Endothelial cell (in vitro differentiated cells): ENCODE measurements at places on chromosomes 4 and X. TPM values are rescaled to one million over a fixed set of nuclear protein-coding genes. Genes with fewer than 3 reads are reported as not detected.

Gene RIBC1
- total RNA-seq, result 0.97 TPM

Gene NPY2R
- 3.6 TPM for total RNA-seq

Gene SHISA3
- total RNA-seq, result 0.36 TPM

Gene RBMX
- 267 TPM for total RNA-seq

Gene F8A3
- 0.31 TPM for total RNA-seq

Gene SH2D1A
- total RNA-seq, result not detected

DNA sequence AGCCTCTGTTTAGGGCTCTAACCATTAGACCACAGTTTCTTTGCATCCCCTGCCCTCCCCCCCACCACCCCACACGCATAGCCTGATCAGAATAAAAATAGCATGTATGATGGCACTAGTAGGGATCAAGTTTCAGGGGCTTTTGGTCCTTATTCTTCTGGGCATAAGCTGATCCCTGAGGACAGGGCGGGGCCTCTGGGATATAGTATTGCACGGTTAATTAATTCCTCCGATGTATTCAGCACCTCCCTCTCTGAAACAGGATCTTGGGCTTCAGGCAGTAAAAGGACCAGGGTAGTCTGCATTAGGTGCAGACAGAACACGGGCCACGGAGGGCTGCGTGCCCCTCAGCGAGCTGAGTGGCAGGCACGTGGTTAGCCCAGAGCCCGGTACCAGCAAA lies 57.1 kb downstream of the ELF4 start:
- peaks cover 19% of the 10 kb centered on the region for H3K36me3 ChIP-seq
- peaks cover 7% of the 10 kb centered on the region for H3K4me1 ChIP-seq
- H3K27ac ChIP-seq, result no peak overlapping the region
- no peak overlapping the region for H3K4me3 ChIP-seq
- no peak for DNase-seq

DNA sequence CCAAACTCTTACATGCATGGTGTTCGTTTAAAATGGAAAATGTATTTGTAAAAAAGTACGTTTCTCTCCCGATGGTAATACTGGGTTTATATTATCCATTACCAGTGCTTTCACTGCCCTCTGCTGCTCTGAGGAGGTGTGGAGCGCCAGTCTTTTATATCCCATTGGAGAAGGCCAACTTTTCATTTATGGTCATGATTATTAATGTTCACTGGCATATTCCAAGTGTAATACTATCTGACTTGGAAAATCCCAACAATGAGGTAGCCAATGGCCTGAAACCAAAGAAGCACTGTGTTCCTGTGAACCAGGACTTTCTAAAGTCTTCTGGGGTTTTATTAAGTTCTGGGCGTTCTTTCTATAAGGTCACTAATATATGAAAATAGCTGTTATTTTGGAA lies 80.7 kb downstream of the SYNPO2 start:
- H3K27me3 ChIP-seq, result no peaks in the 10 kb centered on the region
- no peaks in the 10 kb centered on the region for H3K36me3 ChIP-seq
- H3K4me1 ChIP-seq, result peaks cover 7% of the 10 kb centered on the region
- H3K4me3 ChIP-seq, result no peak overlapping the region
- peak; percentile 24 for DNase-seq

DNA sequence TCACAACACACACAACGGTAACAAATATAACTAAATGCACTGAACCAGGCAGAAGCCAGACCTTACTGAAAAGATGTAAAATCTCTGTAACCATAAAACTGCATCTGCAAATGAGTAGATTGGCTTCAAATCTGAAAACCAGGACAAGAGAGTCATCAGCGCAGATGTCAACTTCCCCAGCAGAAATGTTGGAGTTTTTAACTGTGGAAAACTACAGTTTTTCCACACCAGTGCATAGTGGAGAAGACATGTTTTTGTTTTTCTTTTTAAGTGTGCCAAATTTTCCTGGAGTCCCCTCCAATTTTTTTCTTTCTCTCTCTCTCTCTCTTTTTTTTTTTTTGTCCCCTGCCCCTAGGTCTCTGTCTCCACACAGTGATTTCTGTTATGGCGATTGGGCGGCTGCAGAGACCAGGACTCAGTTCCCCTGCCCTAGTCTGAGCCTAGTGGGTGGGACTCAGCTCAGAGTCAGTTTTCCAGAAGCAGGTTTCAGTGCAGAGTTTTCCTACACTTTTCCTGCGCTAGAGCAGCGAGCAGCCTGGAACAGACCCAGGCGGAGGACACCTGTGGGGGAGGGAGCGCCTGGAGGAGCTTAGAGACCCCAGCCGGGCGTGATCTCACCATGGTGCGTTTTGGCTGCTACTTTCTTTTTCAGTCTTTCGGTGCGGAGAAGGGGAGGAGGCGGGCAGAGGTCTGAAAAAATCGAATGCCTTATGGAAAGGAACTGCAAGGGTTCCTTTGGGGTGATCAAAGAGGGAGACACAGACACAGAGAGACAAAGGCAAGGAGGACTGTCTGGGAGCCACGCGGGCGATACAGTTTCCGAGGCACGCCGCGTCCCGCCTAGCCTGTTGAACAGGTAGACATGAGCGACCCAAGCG lies at the start of gene GUCY1A1:
GUCY1A1 (plus strand) TSS at position 505 of the 878 bp plus-strand sequence. CDS start 30,020 bp downstream, outside the sequence.
- peak; percentile 9 for DNase-seq
- H3K36me3 ChIP-seq, result no peaks in the 10 kb centered on the region
- peaks cover 10% of the 10 kb centered on the region for H3K27me3 ChIP-seq
- H3K27ac ChIP-seq, result no peak within 1 kb of the TSS

DNA sequence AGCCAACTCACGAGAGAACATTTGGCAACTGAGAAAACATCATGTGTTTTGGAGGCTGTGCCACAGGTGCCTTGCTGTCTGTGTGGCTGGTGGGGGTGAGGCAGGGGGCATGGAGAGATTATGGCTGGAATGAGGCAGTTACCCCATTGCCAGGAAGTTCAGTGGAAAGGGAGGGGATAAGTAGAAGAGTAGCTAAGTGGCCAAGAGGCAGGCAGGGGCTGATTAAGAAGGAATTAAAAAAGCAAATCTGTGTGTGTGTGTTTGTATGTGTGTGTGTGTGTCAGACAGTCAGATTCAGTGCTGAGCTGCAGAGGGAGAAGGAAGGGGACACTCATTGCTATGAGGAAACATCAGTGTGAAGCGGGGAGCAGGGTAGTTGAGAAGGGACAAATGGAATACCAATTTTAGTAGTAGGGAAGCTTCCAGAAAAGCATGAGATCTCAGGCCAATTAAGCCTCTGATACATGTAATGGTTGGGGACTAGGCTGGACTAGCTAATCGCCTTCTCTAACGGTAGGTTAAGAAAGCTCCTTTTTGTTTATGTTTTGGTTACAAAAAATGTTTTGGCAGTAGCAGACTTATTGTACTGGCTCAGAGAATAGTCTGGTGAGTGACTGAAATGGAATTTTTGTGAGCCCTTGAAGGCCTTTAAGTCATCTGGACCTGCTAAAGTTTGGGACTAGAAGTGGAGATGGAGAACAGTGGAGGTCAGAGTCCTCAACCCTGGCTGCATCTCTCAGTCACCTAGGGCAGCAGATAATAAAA lies 18.5 kb downstream of the TMEM164 start:
- no peak for DNase-seq
- H3K4me3 ChIP-seq, result no peak overlapping the region
- no peaks in the 10 kb centered on the region for H3K4me1 ChIP-seq
- H3K36me3 ChIP-seq, result no peaks in the 10 kb centered on the region
- H3K27ac ChIP-seq, result no peak overlapping the region
- no peaks in the 10 kb centered on the region for H3K27me3 ChIP-seq

- no peaks in the 10 kb centered on the region for H3K4me1 ChIP-seq
- no peak overlapping the region for H3K4me3 ChIP-seq
- peak overlapping the region; percentile 4 for H3K27ac ChIP-seq
- no peaks in the 10 kb centered on the region for H3K36me3 ChIP-seq
These were observed 2.7 kb upstream of the XKRX start for GRCh38 chrX:100931218-100931924.

- no peaks in the 10 kb centered on the region for H3K36me3 ChIP-seq
- H3K4me1 ChIP-seq, result peaks cover 10% of the 10 kb centered on the region
- H3K27me3 ChIP-seq, result peaks cover 1% of the 10 kb centered on the region
- H3K4me3 ChIP-seq, result no peak overlapping the region
These were observed 179.6 kb upstream of the RBPJ start for GRCh38 chr4:26141051-26141721.

GRCh38 chrX:150050387-150050786 lies 112.1 kb upstream of the EOLA2 start:
- H3K36me3 ChIP-seq, result no peaks in the 10 kb centered on the region
- H3K27ac ChIP-seq, result no peak overlapping the region
- H3K27me3 ChIP-seq, result no peaks in the 10 kb centered on the region
- peaks cover 1% of the 10 kb centered on the region for H3K4me1 ChIP-seq
- H3K4me3 ChIP-seq, result no peak overlapping the region
- DNase-seq, result no peak

DNA sequence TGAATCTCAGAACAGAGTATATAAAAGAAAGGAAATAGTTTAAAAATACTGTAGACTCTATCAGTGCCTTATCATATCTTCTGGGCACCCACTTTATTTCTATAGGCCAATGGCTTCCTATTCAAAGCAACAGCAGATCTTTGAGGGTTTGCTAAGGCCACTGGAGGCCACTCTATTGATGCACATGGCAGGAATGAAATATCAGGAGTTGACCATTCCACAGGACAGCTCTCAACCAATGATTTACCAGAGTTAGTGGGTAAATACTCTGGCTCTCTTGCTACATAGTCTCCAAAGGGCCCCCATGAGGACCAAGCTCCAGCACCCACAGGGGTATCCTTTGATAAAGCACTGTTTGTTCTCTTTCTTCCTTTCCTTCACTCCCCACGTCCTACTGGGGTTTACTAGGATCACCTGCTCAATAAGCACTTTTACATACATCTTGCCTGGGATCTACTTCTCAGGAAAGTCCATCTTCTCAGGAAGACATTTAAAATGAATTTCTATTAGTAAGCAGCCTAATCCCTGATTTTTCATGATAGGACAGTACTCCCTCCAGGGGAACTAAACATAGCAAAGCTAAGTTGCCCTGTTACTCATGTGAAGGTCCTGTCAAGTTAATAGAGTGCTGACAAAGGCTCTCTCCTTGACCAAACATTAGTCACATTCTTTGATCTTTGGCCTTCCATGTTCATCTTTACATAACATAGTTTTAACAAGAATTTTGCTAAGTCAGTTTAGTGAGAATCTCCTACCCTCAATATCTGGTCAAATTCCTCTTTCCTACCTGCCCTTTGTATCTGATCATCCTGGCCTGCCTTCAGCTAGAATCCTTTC lies 459.7 kb downstream of the GRXCR1 start:
- DNase-seq, result no peak
- H3K27ac ChIP-seq, result no peak overlapping the region
- H3K27me3 ChIP-seq, result no peaks in the 10 kb centered on the region
- H3K4me1 ChIP-seq, result no peaks in the 10 kb centered on the region

DNA sequence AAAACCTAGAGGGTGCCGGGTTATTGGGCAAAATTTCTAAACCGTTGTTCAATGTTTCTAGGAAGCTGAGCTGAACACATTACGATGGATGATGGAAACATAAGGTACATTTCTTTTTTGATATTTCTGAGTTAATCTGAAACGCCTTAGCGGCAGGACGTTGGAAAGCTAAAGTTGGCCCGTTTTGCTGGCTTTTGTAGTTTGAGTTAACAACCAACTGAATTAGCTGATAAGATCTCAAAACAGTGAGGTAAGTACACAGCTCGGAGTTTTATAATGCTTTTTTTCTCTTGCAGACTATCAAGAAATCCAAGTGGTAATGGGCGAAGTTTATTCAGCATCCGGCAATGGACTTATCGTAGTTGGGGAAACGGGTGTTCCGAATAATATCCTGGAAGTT lies 73.5 kb downstream of the PRSS12 start:
- H3K36me3 ChIP-seq, result no peaks in the 10 kb centered on the region
- peaks cover 4% of the 10 kb centered on the region for H3K27me3 ChIP-seq
- H3K4me1 ChIP-seq, result peaks cover 16% of the 10 kb centered on the region
- peak overlapping the region; percentile 97 for H3K4me3 ChIP-seq
- peak overlapping the region; percentile 40 for H3K27ac ChIP-seq

GRCh38 chr4:70688795-70689231 lies 481 bp downstream of the UTP3 start:
- H3K36me3 ChIP-seq, result no peaks in the 10 kb centered on the region
- DNase-seq, result no peak
- H3K27ac ChIP-seq, result peak overlapping the region; percentile 97
- peaks cover 12% of the 10 kb centered on the region for H3K27me3 ChIP-seq

DNA sequence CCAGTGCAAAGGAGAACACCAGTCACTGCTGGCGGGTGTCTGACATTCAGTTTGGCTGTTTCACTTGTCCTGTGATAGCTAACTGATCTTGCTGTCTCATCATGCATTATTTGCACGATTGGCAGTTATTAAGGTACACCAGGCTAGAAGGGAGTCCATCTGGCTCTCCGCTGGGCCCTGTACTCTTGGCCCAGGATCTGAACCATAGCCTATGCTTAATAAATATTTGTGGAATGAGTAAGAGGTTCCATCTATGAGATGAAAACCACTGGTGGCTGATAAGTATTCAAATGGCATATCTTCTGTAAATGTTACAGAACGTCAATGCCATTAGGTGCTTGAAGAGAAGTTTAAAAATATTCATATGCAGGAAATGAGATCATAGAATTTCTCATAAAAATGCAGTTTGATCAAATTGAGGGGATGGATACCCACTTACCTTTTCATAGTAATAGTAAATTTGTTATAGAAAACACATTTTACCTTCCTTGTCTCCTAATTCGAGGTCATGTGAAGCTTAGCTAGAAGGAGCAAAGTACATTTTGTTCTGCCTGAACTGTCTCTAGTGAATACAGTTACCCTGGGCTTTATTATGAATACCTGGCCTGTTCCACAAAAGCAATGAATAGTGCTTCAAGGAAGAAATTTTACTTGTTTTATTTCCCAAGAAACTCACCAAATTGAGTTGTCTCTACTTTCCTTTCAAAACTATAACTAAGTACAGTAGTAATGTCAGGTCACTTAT lies 213.5 kb downstream of the CBR4 start:
- H3K27me3 ChIP-seq, result no peaks in the 10 kb centered on the region
- no peak overlapping the region for H3K27ac ChIP-seq
- no peak for DNase-seq
- H3K4me3 ChIP-seq, result no peak overlapping the region
- H3K36me3 ChIP-seq, result no peaks in the 10 kb centered on the region
- H3K4me1 ChIP-seq, result no peaks in the 10 kb centered on the region

DNA sequence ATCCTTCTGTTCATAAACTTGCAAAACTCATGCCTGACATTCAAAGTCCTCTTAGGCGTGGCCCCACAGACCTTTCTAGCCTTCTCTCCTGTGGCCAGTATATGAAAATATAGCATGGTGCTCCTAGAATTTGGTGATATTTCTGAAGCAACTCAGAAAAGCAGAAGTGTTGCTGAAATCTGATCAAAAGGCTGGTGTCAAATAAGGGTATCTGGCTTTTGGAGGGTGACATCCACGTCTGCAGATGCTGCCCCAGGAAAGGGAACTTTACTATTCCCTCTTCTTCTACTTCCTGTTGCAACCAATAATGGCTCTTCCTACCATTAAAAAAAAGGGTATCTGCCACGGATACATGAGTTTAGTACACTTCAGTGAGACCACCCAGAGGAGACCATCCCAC lies 83.9 kb upstream of the RPS6KA3 start:
- H3K27me3 ChIP-seq, result no peaks in the 10 kb centered on the region
- H3K36me3 ChIP-seq, result no peaks in the 10 kb centered on the region
- H3K4me3 ChIP-seq, result no peak overlapping the region

DNA sequence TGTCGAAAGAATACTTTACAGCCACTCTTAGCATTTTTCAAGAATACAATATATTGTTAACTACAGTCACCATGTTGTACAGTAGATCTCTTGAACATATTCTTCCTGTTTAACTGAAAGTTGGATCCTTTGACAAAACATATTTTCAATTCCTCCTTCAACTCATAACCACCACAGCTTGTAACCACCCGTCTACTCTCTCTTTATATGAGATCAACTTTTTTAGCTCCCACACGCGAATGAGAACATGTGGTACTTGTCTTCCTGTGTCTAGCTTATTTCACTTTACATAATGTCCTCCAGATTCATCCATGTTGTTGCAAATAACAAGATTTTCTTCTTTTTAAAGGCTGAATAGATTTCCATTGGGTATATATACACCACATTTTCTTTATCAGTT lies 338.3 kb upstream of the IGFBP7 start:
- DNase-seq, result no peak
- H3K36me3 ChIP-seq, result no peaks in the 10 kb centered on the region
- H3K4me3 ChIP-seq, result no peak overlapping the region
- H3K27me3 ChIP-seq, result no peaks in the 10 kb centered on the region
- no peak overlapping the region for H3K27ac ChIP-seq
